ENCODE measurements at places on chromosomes 5 and 9.
A peak's percentile ranks its signal among the peaks of the same experiment; 100 is the strongest.

DNA sequence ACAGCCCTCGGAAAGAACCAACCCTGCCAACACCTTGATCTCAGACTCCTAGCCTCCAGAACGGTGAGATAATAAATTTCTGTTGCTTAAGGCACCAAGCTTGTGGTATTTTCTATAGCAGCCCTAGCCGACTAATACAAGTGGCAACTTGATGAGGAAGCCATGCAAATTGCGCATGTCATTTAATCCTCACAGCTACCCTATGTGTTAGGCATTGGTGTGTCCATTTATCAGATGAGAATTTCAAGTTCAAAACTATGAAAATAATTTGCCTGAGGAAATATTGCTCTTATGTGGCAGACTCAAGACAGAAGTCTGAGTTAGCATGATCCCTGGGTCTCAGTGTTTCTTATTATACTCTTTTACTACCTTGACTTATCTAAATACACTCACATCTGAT is 264.0 kb downstream of the PDE4D start:
- no peak for DNase-seq

DNA sequence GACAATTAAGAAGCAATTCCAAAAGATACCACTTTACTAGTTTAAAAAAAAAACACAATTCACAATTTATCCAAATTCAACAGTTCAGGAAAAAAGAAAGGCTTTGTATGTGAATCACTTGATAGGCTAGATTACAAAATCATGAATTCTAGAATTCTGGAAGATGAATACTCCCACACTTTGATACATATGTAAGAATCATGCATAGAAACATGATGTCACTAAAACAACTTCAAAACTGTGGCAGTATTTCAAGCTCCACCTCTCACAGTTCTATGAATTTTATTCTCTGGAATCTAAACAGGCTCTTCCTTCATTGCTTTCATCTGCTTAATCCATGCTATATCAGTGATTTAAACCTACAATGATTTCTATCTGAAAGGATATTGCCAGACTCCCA is 51.0 kb downstream of the GNAQ start:
- DNase-seq, result no peak

GRCh38 chr9:97808972-97809371 is 44.1 kb upstream of the FOXE1 start:
- no peak for DNase-seq

DNA sequence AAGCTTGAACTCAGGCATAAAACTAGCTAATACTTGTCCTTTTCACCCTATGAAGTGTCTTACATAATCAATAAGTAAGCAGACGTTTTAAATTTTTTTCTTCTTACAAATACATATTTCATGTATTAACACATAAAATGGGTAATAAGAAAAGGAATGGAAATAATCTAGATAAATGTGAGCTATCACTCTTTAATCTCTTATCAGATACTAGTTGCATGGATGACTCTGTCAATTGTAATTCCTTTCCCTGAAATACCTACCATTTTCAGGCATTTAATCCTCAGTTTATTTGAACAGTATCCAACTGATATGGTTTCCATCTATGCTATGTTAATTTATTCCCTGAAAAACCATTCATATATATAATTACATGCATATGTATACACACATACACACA is 166.0 kb upstream of the RGS7BP start:
- DNase-seq, result no peak

DNA sequence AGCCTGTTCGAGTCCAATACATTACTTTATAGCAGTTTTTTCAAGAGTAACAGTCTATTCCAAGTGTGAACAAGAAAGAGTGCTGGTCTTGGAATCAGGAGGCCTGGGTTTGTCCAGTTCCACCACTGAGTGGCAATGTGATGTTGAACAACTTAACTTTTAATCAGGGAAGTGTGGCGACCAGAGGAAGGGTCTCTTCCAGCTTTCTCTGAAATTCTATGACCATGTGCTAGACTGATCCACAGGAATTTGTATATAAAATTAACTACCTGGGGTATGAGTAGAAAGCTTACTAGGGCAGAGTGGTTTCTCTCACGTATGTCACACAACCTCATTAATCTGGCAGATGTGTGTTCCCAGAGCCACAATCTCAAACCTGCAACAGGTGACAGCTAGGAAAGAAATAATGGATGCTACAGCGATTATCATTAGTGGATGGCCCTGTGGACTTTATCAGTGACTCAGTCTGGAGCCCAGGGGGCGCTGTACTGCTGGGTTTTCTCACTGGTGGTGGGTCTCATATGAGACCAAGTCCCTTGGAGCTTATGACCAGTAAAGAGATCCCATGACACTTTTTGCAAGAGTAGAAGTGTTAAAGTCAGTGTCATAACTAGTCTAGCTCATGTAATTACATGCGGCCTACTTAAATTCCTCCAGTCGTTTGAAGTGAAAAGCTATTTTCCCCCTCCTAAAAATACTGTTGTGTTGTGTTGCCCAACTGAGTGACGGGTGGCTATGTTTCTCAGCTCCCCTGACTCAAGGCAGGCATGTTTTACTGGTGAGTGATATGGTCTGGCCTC is 116.5 kb downstream of the GDNF start:
- no peak for DNase-seq

GRCh38 chr5:158049459-158049858 is 190.5 kb upstream of the CLINT1 start:
- no peak for DNase-seq

- no peak for DNase-seq
Observed at GRCh38 chr5:88678770-88679381, 204.1 kb downstream of the MEF2C start.

DNA sequence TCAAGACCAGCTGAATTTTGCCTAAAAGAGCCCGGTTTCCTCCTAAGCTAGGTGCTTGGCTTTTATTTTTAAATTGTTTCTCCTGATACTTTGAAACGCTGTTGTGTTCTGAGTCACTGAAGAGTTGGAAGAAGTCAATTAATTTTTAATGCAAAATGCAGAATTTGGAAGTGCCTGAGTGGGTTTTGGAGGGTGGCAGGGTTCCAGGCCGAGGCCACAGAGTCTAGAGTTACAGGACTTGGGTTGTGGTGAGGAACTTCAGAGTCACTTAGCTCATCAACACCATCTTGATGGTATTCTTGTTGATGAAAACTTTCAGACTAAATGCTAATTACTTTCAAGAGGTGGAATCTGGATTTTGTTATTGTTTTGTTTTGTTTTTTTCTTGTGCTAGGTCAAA is 130.6 kb downstream of the PDZD2 start:
- no peak for DNase-seq

DNA sequence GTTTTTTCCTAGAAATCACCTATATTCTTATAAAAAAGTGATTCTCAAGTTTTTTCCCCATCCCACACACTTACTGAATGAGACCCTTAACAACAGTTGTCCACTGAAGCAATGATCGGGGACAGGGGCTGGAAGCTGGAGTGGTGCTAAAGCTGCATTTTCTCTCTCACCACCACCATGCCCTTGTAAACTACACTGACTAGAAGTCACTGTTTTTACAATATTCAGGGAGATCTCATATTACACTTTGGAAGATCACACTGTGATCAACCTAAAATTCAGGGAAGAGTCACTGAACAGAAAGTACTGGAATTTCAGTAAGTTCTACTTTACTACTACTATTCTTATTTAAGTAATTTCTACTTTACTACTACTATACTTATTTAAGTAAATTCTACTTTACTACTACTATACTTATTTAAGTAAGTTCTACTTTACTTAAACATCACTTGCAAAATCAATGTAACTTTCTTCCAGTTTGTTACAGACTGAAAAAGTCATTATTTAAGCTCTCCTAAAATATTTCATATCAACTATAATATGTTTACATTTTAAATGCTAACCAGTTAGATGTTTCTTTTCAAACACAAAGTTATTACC is 164.3 kb downstream of the AGTPBP1 start:
- no peak for DNase-seq

GRCh38 chr5:107700481-107700880 is 29.7 kb upstream of the EFNA5 start:
- DNase-seq, result no peak

DNA sequence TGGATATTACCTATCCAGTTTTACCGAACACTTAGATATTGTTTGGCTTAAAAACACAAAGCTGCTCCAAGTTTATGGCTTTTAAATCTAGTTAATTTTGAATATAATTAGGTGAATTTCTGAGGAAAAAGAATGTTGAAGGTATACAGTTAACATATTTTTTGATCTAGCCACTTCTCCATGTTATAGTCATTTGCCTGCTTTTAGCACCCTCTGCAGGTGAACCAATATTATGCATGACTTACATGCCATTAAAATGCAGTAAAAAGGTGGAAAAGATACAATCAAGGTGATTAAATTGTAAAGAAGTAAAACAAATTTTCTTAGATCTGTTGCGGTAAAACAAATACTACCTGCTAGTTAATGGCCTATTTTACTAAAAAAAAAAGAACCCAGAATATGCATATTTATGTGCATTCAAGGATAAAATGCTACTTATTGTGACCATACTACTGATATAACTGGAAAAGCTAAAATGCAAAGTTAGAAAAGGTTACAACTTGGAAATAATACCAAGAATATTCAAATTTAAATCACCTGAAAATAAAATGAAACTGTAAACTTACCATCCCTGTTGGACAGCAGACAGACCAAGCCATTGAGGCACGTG is 132.1 kb downstream of the AP3B1 start:
- peak; percentile 8 for DNase-seq

DNA sequence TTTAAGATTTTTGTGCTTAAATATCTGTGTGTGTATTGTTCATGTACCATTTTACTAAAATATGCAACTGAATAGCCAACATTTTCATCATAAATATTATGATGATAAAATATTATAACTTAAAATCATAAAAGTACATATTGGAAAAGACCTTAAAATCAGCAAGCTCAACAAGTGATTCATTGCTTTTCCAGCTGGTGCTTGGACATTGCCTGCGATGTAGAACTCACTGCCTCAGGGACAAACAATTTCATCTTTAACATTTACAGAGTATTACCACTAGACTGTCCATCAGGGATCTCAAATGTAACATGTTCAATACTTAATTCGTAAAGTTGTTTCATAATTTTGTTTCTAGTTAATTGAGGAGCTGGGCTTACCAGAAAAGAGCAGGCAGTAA is 17.5 kb upstream of the SMARCA2 start:
- DNase-seq, result no peak

- no peak for DNase-seq
Observed at GRCh38 chr5:67187006-67187715, 9.4 kb downstream of the CD180 start.

- no peak for DNase-seq
Observed at GRCh38 chr5:180495292-180495691, 1.1 kb downstream of the CNOT6 start.

DNA sequence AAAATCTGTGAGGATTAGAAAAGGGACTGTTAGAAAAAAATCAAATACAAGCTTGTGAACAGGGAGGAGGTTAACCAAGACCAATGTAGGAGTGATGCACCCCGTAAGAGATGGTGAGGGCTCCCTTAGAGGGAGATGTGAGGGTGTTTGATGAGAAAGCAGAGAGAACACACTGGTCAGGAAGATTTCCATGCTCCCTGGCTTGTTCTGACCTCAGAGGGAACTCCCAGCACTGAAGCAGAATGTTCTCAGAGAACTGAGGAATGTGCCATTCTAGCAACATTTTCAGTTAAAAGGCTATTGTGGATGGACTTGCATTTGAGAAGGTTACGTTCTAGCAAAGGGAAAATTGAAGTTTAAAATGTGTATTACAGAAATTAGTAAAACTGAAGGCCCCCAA is 110.6 kb downstream of the HTR4 start:
- no peak for DNase-seq

DNA sequence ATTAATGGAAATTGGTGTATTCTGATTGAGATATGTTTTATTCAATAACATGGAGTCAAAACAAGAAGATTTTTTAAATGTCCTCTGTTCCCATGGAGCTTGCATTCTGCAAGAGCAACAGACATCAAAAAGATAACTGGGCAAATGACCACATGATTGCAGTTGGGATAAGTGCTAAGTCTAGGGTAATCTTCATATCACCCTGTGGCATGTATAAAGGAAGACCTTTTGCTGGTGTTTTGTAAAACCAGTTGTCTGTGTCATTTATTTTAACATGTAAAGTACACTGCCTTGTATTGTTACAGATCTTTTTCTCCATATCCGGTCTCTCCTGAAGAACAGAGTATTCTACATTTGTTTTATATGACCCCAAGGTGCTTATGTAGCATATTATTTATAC is 44.0 kb downstream of the PTCD2 start:
- no peak for DNase-seq

GRCh38 chr9:133355881-133356357 is 368 bp downstream of the SURF1 start:
- DNase-seq, result no peak

DNA sequence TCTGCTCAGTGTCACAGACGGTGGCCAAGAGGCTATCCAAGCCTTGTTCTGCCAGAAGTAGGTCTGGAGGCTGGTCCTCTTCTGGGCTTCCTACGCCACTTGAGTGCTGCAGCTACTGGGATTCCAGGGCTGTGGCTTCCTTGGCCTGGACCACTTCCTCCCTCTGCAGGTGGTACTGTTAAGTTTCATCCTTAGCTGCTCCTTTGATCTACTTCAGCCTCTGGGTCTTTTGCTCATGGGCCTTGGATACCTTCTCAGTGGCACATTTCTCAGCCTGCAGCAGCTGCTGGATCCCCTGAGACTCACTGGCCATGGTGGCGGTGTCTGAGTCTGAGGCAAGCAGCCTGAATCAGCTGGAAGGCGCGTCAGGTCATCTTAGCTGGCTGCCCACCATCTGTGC is 10.3 kb downstream of the CNOT8 start:
- no peak for DNase-seq

DNA sequence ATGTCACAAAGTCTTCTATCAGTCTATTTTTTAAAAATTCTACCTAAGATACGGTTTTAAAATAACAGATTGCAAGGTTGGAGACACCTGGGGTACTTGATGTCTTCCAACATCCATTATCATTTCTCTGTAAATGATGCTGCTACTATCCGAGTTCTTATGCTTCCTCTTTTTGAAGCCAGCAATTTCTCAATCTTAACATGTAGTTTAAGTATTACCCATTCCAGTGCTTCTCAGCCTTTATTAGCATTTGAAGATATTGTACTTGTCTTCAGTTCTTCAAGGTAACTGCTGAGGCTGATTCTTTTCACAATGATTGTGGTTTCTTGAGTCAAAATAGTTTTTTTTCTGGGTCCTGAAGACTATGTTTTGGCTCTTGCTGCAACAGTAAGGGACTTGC is 96.4 kb upstream of the SELENOP start:
- DNase-seq, result no peak

DNA sequence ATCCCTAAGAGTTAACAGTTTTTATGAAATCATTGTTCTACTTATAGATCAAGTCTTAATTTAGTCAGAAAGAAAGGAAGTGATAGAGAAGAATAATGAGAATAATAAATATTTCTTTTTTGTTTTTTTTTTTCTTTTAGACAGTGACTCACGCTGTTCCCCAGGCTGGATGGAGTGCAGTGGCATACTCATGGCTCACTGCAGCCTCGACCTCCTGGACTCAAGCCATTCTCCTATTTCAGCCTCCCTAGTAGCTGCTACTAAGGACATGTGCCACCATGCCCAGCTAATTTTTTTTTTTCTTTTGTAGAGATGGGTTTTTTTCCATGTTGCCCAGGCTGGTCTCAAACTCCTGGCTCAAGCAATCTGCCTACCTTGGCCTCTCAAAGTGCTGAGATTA is 11.0 kb downstream of the IFNA21 start:
- DNase-seq, result no peak

Measured in HuH-7.5 (cell line).